Panc1 (cell line): ENCODE measurements at places on chromosomes 6 and 20.

- DNase-seq, result no peak
- no peak overlapping the region for H3K4me3 ChIP-seq
- H3K36me3 ChIP-seq, result peaks cover 15% of the 10 kb centered on the region
- H3K27ac ChIP-seq, result peak overlapping the region; percentile 41
- H3K27me3 ChIP-seq, result no peaks in the 10 kb centered on the region
These were observed 11.5 kb downstream of the PEDS1 start for GRCh38 chr20:50141811-50142561.

- no peak overlapping the region for H3K4me3 ChIP-seq
- DNase-seq, result no peak
- H3K36me3 ChIP-seq, result no peaks in the 10 kb centered on the region
- no peaks in the 10 kb centered on the region for H3K4me1 ChIP-seq
These were observed 351.3 kb downstream of the ZFAND3 start for GRCh38 chr6:38170666-38171355.

DNA sequence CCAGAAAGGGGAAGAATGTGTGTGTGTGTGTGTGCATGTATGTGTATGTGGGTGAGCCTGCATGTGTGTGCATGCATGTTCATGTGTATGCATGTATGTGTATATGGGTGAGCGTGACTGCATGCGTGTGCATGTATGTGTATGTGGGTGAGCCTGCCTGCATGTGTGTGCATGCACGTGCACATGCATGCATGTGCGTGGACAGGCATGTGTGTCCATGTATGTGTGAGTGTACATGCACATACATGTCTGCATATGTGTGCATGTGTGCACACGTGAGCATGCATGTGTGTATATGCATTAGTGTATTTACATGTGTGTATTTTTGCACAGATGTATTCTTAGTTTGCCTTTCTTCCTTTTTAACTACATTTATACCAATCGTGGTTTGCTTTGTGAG, 601.5 kb downstream of the QKI start:
- no peak overlapping the region for H3K4me3 ChIP-seq
- no peaks in the 10 kb centered on the region for H3K4me1 ChIP-seq
- H3K36me3 ChIP-seq, result no peaks in the 10 kb centered on the region
- H3K27me3 ChIP-seq, result no peaks in the 10 kb centered on the region

- H3K4me3 ChIP-seq, result peak overlapping the region; percentile 42
- no peak for DNase-seq
- H3K36me3 ChIP-seq, result no peaks in the 10 kb centered on the region
- no peak overlapping the region for H3K27ac ChIP-seq
These were observed 12.9 kb upstream of the CEP85L start for GRCh38 chr6:118663993-118664985.

DNA sequence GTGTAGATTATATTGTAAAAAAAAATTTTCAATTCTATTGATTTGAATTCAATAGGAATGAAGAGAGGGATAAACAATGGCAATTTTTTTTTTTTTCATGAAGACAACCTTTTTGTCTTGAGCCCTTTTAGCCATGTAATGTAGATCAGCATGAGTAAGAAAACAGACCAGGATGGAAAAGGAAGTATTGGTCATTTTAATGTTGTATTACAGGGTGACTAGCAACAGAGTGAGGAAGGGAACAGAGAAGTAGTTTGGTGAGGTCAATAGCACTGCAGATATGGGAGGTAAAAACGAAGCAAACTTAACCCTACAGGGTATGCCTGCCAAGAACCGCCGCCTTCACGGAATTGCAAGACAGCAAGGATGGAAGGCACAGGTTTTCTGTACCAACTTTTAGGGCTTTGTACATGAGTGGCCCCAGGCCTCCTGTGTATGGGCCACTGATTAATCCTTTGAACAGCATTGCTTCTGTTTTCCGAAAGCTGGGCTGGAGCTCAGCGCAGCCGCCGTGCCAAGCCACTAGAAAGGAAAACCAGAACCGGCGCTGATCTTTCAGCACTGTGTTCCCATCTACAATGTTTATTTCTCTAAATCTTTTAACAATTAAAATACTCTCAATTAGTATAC, 383.7 kb downstream of the CENPW start:
- H3K27ac ChIP-seq, result no peak overlapping the region
- H3K36me3 ChIP-seq, result no peaks in the 10 kb centered on the region
- H3K27me3 ChIP-seq, result no peaks in the 10 kb centered on the region

DNA sequence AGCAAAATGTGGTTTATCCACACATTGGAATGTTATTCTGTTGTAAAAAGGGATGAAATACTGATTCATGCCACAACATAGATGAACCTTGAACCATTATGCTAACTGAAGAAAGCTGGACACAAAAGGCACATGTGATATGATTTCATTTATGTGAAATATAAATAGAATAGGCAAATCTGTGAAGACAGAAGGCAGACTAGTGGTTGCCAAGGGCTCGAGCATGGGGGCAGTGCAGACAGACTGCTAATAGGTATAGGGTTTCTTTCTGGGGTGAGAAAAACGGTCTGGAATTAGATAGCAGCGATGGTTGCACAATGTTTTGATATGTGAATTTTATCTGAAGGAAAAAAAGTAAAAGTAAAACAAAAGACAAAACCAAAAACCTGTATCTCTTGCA, 54.6 kb upstream of the FNDC1 start:
- no peaks in the 10 kb centered on the region for H3K4me1 ChIP-seq
- H3K4me3 ChIP-seq, result no peak overlapping the region
- no peak overlapping the region for H3K27ac ChIP-seq
- no peak for DNase-seq
- H3K36me3 ChIP-seq, result no peaks in the 10 kb centered on the region

DNA sequence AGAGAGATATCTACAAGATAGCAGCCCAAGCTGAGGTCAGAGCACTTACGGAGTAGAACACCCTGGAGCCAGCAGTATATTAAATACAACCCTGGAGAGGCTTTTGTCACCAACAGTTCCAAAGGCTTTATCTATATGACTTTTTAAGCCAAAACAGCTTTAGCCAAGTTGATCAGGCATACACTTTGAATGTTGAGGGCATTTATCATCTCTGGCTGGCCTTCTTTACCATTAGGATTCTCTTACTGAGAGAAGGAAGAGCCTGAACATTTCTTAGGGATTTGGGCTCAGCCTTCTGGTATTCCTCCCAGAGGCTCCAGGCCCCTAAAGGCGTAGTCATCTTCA, 161.3 kb upstream of the RIMS1 start:
- H3K4me1 ChIP-seq, result no peaks in the 10 kb centered on the region
- no peaks in the 10 kb centered on the region for H3K36me3 ChIP-seq
- no peak overlapping the region for H3K4me3 ChIP-seq
- H3K27me3 ChIP-seq, result no peaks in the 10 kb centered on the region

DNA sequence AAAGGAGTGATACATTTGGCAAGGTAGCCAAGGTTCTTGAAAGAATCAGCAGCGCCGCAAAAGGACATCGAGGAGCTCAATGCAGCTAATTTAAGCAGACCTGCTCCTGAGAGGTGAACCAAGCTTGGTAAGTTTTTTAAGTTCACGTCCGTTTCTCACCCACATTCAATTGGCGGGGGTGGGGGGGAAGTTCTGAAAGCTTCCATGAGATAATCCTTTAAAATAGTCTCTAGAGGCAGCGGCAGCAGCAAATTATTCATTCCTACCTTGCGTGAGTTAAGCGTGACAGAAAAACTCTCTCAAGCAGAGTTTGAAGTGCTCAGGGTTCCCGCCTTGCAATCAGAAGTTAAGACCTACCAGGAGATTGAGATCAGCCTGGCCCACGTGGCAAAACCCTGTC, 97.3 kb upstream of the NHSL1 start:
- no peaks in the 10 kb centered on the region for H3K27me3 ChIP-seq
- H3K4me1 ChIP-seq, result peaks cover 19% of the 10 kb centered on the region
- no peaks in the 10 kb centered on the region for H3K36me3 ChIP-seq

DNA sequence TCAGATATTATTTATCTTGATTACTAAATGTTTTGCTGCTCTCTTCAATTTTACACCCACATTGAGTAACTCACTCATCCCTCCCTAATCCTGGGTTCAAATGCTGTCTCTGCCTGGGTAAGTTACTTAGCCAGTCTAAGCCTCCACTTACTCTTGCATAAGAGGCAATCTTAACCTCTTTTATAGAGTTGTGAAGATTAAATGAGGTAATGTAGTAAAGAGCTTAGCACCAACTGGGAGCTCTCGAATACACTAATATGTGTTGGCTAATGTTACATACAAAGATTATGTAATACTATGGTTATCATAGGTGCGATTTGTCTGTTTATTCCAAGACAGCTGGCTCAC, 134.4 kb upstream of the STMND1 start:
- H3K27ac ChIP-seq, result no peak overlapping the region
- H3K4me1 ChIP-seq, result no peaks in the 10 kb centered on the region
- peaks cover 3% of the 10 kb centered on the region; the same call in 1 of the 2 replicates for H3K27me3 ChIP-seq
- DNase-seq, result no peak
- H3K36me3 ChIP-seq, result no peaks in the 10 kb centered on the region
- no peak overlapping the region for H3K4me3 ChIP-seq

DNA sequence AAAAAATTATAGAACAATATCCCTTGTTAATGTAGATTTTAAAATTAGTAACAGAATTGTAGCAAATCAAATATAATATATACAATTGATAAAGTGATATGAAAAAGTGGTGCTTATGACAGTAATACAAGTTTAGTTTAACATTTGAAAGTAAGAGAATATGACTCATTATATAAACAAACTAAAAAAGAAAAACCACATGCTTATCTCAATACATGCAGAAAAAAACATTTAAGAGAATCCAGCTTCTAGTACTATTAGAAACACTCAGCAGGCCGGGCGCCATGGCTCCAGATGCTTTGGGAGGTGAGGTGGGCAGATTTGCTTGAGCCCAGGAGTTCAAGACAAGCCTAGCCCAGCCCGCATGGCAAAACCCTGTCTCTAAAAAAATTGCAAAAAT, 60.7 kb upstream of the LAMA2 start:
- H3K4me1 ChIP-seq, result no peaks in the 10 kb centered on the region
- H3K36me3 ChIP-seq, result no peaks in the 10 kb centered on the region
- no peak overlapping the region for H3K27ac ChIP-seq
- no peaks in the 10 kb centered on the region for H3K27me3 ChIP-seq
- DNase-seq, result no peak
- H3K4me3 ChIP-seq, result no peak overlapping the region

GRCh38 chr6:137087902-137088301, 43.1 kb upstream of the IL20RA start:
- no peaks in the 10 kb centered on the region for H3K4me1 ChIP-seq
- DNase-seq, result no peak
- H3K27ac ChIP-seq, result no peak overlapping the region
- H3K36me3 ChIP-seq, result no peaks in the 10 kb centered on the region

GRCh38 chr20:1825507-1825906, 69.7 kb upstream of the SIRPA start:
- DNase-seq, result no peak
- H3K4me3 ChIP-seq, result no peak overlapping the region
- no peak overlapping the region for H3K27ac ChIP-seq
- H3K36me3 ChIP-seq, result no peaks in the 10 kb centered on the region

DNA sequence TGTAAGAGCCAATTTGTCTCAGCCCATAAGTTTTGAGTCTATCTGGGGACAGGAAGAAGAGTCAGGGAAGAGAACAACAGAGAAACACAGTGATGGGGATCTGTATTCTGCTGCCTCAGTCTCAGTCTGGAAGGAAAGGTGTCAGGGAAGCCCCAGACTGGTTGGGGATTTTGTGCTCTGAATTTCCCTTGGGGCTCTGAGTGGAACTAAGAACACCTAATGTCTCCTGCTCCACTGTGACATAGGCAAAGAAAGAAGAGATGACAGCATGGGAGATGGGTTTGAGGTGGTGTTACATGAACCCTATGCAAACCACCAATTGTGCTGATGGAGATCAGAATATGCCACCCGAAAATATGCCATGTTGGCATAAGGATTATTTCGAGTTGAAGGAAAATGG, 139.5 kb upstream of the MYLIP start:
- H3K4me1 ChIP-seq, result no peaks in the 10 kb centered on the region
- no peak overlapping the region for H3K4me3 ChIP-seq
- DNase-seq, result no peak

- H3K4me3 ChIP-seq, result no peak overlapping the region
- DNase-seq, result peak; percentile 54
- no peaks in the 10 kb centered on the region for H3K4me1 ChIP-seq
- H3K27ac ChIP-seq, result no peak overlapping the region
- H3K27me3 ChIP-seq, result no peaks in the 10 kb centered on the region
- no peaks in the 10 kb centered on the region for H3K36me3 ChIP-seq
These were observed 48.8 kb downstream of the FLRT3 start for GRCh38 chr20:14288341-14289330.

DNA sequence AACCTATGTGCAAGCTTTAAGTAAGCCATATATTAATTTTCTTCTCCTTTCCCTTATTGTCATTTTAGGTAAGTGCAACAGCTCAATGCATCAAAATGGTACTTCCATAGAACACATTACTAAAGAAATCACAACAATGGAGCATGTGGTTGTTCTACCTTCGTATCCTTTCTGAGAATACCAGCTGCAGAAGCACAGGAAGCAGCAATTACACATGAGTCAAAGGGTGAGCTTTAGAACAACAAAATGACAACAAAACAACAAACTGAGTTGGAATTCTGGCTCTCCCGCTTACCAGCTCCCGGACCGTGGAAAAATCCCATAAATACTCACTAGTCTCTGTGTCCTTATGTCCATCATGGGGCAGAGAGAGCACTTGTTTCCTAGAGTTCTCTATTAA, 108.9 kb downstream of the BCAS1 start:
- no peak overlapping the region for H3K4me3 ChIP-seq
- H3K27ac ChIP-seq, result peak overlapping the region; percentile 64; the same call in 1 of the 2 replicates
- H3K27me3 ChIP-seq, result no peaks in the 10 kb centered on the region
- no peaks in the 10 kb centered on the region for H3K36me3 ChIP-seq

- no peaks in the 10 kb centered on the region for H3K4me1 ChIP-seq
- peaks cover 3% of the 10 kb centered on the region for H3K27me3 ChIP-seq
- H3K36me3 ChIP-seq, result no peaks in the 10 kb centered on the region
These were observed 67.9 kb downstream of the CGA start for GRCh38 chr6:87027021-87027420.

DNA sequence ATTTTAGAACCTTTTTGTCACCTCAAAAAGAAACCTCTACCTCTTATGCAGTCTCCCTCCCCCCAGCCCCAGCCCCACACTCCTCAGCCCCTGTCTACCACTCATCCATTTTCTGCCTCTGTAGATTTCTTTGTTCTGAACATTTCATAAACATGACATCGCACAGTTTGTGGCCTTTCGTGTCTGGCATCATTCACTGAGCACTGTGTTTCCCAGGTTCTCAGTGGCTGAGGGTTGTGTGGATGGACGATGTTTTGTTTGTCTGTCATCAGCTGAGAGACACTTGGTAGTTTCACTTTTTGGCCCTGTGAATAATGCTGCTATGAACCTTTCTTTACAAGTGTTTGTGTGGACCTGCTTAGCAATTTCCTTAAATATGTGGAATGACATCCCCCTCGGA, 64.5 kb downstream of the FAM120B start:
- no peak for DNase-seq
- H3K27ac ChIP-seq, result no peak overlapping the region
- no peak overlapping the region for H3K4me3 ChIP-seq
- H3K27me3 ChIP-seq, result no peaks in the 10 kb centered on the region
- H3K36me3 ChIP-seq, result peaks cover 4% of the 10 kb centered on the region; the same call in 1 of the 2 replicates

- H3K4me1 ChIP-seq, result no peaks in the 10 kb centered on the region
- no peak for DNase-seq
- H3K36me3 ChIP-seq, result no peaks in the 10 kb centered on the region
- no peaks in the 10 kb centered on the region for H3K27me3 ChIP-seq
- no peak overlapping the region for H3K27ac ChIP-seq
These were observed 50.0 kb upstream of the NOX3 start for GRCh38 chr6:155505608-155505989.

GRCh38 chr6:105802703-105803102, 283.4 kb upstream of the PRDM1 start:
- no peak overlapping the region for H3K27ac ChIP-seq
- no peaks in the 10 kb centered on the region for H3K36me3 ChIP-seq
- H3K27me3 ChIP-seq, result no peaks in the 10 kb centered on the region
- H3K4me3 ChIP-seq, result no peak overlapping the region
- DNase-seq, result no peak
